Mesenteric fat pad (tissue), 1 donor: ENCODE measurements at places on chromosomes 11 and 22.

DNA sequence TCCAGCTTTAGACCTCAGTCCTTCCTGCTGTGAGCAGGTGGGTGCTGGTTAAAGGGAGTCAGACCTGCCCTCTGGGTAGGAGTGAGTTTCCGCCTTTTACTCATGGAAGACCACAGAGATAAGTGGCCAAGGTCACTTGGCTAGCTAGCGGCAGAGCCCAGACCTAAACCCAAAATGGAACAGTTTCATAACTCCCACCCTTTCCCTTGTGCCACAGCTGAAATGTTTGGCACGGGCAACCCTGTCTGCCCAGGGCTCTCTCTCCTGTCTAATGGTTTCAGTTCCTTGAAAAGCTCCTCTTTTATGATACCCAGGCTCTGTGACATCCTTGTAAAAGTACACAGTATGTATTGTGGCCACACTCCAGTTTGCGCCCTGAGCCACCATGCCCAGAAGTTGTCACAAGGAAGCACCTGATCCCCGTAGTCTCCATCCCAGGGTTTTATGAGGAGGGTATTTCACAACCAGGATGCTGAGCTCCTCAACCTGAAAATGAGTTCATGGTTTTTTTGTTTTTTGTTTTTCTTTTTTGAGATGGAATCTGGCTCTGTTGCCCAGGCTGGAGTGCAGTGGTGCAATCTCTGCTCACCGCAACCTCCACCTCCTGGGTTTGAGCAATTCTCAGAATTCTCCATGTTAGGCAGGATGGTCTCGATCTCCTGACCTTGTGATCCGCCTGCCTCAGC is 5.1 kb downstream of the MB start:
- no peak for DNase-seq

DNA sequence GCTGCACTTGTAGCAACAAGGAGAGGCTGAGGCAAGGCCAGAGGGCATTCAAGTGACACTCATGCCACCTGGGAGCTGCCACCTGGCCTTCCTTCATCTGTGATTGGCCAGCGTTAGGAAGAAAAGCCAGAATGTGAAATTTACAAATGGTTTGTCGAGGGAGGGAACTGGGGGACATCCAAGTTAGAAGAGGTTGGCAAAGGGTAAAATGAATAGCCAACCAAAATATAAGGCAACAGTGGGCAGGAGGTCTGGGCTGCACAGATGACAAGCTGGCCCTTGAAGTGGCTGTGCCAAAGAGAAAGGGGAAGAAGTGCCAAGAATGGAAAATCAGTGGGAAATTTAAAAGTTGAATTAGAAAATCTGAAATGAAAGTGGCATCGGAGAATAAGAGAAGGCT is 221.4 kb downstream of the C11orf91 start:
- DNase-seq, result no peak

GRCh38 chr11:75398906-75399305 is 412 bp upstream of the RPS3 start:
- DNase-seq, result no peak

DNA sequence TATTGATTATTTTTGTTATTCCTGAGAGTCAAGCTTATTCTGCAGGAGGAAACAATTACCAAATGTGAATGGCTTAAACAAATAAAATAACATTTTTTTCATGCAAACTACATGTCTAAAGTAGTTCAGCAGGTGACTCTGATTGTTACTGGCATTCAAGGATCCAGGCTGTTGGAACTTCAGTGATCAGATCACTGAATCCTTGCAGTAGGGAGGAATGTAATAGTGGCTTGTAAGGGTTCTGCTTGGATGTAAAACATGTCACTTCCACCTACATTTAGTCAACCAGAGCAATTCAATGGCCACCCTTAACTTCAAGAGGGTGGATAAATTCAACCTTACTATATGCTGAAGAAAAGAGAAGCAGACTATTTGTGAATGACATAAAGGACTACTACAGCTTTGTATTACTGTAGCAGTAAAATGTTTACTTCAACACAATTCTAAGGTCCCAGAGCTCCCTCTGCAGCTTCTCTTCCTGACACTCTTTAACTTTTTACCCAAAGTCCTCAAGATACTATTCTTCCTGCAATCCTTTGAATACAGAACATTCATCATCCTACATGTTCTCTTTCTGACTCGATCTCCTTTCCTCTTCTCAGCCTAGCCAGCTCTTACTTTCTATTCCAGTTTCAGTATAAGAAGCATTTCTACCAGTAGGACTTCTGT is 284.0 kb downstream of the LRRC4C start:
- DNase-seq, result no peak

GRCh38 chr11:122796128-122796717 is 42.1 kb upstream of the CRTAM start:
- DNase-seq, result no peak

GRCh38 chr22:32722441-32722840 is 79.1 kb upstream of the TIMP3 start:
- DNase-seq, result no peak

DNA sequence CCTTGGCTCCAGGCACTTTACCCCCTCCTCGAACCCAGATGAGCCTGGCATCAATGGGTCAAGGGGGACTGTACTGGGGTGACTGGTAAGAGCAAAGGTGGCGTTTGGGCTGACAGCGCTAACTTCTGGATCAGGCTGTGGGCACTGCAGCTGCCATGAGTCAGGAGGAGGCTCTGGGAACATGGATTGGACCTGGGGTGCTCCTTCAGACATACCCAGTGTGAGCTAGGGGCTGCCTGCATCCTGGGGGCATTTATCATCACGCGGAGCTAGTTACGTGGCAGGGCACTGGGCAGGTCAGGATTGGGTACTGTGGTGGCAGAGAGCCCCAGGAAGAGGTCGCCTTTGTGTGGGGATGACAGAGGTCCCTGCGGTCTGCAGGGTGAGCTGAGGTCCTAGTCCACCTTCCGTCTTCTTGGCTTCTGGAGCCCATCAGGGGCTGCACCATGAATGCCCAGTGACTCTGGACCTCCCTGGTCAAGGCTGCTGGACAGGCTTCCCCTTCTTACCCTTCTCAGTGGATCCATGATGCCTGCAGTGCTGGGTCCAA is 13.1 kb downstream of the GRIK4 start:
- no peak for DNase-seq

DNA sequence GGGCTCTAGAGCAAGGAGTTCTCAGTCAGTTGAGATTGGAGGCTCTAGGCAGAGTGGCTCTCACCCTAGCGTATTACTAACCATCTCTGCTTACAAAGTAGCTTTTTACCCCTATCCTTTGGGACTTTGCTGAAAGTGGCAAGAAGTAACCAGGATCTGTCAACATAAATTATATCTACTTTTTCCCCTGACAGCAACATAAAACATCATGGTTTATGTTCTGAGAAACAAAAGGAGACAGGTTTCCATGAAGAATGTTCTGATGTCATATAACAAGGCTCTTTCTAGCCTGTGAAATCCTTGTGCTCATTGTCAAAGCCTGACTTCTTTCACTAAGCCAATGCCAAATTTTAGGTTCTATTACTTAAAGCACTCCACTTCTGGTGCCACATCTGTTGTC is 7.2 kb upstream of the EIF3M start:
- no peak for DNase-seq

DNA sequence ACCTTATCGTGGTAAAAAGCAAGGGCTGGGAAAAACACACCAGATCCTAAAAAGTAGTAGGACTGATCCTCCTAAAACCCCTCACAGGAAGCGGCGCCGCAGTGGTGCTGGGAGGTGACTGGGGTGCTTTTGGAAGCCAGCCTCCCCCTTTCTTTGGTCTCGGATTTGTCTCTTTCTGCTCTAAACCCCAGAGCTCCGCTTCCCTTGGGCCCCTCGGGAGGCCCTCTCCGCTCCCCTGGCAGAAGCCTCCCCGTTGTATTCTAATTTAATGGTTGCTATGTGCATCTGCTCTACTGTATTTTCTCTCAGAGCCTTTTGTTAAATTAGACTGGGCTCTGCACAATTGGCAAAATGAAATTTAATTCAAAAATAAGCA is 587.7 kb downstream of the OPCML start:
- DNase-seq, result no peak

DNA sequence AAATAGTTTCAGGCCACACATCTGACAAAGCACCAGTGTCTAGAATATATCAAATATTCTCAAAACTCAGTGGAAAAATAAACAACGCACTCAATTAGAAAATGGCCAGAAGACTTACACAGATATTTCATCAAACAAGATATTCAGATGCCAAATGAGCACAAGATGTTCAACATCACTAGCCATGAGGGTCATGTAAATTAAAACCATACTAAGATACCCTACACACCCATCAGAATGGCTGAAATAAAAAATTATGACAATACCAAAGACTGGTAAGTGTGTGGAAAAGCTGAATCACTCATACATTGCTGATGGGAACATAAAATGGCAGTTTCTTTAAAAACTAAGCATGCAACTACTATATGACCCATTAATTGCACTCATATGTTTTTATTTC is 21.7 kb downstream of the BTG4 start:
- DNase-seq, result no peak

DNA sequence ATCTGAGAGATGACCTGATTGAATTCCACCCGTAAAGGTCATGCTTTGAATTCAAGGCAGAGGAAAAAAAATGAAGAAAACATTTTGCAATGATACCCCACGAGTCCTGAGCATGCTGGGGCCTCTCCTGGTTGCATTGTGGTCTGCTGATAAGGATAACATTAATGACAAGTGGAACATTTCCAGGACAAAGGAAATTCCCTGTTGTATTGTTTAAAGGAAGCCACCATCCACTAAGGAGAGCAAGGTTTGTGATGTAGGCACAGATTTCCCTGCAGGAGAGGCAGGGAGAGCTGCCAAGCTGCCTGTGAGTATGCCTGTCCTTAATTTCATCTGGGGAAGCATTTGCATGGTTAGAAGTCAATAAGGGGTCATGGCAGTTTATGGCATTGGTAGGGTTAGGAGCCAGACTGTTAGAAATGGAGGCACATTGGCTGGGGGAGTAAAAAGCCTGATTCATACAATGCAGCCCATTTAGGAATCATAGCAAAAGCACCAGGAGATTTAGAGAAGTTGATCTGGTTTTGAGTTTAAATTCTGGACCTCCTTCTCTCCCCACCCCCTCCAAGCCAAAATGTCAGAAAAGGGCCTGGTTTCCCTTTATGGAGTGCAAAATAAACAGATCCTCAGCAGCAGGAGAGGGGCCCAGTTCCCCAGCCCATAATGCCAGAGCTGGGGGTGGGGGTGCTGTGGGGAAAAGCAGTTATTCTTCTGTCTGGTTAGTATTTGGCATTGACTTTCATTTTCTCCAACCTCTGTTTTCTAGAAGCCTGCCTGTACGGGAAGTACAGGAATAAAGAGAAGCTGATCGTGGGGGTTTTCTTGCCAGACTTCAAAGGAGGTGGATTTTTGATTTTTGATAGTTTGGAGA is 22.1 kb downstream of the FLI1 start:
- no peak for DNase-seq

DNA sequence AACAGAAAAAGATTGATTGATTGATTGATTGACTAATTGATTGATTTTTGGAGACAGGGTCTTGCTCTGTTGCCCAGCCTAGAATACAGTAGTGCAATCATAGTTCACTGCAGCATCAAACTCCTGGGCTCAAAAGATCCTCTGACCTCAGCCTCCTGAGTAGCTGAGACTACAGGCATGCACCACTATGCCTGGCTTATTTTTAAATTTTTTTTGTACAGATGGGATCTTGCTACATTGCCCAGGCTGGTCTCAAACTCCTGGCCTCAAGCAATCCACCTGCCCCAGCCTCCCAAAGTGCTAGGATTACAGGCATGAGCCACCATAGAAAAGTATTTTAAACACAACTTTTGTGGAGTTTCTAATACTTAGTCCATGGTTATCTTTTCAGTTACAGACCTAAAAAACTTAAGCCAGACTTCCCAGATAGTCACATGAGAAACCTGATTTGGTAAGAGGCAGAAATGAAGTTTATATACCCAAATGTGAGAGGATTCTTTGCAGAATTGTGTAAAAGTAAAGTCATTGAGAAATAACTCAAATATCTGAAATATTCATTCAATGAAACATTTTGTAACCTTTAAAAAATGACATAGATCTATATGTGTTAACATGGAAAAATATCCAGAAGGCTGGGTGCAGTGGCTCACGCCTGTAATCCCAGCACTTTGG is 186.5 kb downstream of the SWAP70 start:
- no peak for DNase-seq

DNA sequence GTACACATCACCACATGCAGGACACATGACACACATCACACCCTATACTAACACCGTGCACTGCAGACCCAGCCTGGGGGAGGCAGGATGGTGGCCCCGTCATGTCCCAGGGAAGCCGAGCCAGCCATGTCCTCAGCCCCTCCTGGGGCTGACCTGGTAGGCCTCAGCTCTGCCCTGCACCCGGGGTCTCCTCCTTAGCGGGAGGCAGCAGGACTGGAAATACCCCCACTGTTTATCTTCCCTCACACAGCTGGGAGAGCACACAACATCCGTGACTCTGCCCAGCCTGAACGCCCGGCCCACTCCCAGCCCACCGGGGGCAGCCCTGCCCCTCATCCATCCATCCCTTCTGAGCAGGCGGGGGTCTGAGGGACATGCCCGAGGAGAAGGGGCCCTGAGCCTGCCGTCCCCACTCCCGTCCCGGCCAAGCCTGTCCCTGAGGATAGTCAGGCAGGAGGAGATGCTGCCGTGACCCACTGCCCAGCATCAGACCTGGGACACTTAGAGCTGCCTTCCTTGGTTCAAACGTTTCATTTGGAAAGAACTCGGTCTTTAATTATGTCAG is 945.0 kb downstream of the BRD1 start:
- no peak for DNase-seq

DNA sequence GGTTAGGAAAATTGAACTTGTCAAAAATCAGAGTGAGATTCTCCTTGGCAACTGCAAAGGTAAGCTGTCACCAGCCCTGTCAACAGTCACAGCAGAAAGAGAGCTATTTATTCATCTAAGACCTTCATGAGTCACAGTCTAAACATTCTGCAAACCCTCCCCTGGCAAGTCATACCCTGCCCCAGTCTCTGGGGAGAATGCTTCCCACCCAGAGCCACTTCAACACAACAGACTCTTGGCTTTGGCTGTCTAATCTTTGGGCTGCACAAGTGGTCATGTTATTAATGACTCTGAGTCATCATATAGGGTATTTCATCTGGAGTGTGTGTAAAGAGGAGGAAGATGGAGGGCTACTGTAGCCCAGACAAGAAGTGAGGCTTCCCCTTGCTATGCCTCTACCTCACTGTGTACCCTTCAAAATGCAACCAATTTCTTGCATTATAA is 153.4 kb downstream of the CCDC34 start:
- no peak for DNase-seq

GRCh38 chr22:31948002-31948401 is 3.7 kb downstream of the YWHAH start:
- no peak for DNase-seq

DNA sequence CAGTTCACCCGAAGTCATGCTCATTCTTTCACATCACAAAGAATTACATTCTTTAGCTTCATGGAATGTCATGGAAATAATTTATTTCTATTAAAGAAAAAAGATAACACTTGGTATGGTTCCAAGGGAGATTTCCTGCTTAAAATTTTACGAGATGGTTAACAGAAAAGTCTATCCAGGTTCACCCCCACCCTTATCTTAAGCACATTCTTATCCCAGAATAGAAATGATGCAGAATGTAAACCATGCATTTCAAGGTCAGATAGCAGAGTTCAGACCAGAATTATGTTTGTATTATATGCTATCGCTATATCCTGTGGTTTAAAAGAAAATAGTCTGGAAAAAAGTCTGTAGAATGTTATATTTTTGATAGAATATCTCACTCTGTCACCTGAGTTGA is 58.7 kb downstream of the GAS2 start:
- no peak for DNase-seq

- peak; percentile 55 for DNase-seq
These were observed 7.5 kb upstream of the KRTAP5-7 start for GRCh38 chr11:71519546-71519945.

- DNase-seq, result no peak
These were observed 25.2 kb downstream of the CAPN1 start for GRCh38 chr11:65206901-65207300.
